ENCODE measurements at places on chromosomes 3 and 15.

DNA sequence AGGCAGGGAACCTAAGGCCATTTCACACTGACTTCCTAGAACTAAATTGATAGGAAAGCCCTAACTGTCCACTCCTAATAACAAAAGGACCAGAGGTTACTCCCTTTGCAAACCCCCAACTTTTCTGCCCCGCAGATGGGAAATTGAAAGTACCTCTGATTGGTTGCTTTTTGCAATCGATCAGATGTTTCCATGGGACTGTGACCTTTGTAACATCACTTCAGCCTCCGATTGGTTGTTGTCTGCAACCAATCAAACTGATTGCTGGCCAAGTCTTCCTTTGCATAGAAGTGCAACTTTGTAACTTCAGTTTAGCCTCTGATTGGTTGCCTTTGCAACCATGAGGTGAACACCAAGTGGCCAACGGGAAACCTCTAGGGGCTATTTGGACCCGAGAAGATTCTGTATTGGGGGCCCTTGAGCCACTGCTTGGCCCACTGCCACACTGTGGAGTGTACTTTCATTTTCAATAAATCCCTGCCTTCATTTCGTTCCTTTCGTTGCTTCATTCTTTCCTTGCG, 11.3 kb upstream of the KNL1 start:
- H3K4me1 ChIP-seq = no peaks in the 10 kb centered on the region
- no peaks in the 10 kb centered on the region for H3K27me3 ChIP-seq
- no peaks in the 10 kb centered on the region for H3K36me3 ChIP-seq
- H3K27ac ChIP-seq = no peak overlapping the region
- DNase-seq = peak; percentile 22

DNA sequence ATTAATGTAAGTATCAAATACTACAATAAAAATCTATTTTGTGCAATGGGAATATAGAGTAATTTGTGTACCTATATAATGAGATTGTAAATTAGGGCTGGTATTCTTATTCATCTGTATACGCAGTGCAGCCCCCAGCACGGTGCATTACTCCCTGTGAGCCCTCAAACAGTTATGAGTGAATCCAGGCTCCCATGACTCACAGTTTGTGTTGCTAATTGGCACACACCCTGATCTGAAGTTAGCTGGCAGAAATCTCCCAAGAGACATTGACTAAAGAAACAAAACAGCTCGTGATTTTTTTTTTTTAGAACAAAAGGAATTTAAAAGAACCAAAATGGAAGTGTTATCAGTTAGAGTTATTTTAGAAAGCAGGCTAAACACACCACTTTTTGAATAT, 15.7 kb downstream of the GK5 start:
- no peak overlapping the region for H3K27ac ChIP-seq
- H3K4me1 ChIP-seq = no peaks in the 10 kb centered on the region
- H3K36me3 ChIP-seq = no peaks in the 10 kb centered on the region
- no peak overlapping the region for H3K4me3 ChIP-seq
- no peak for DNase-seq

DNA sequence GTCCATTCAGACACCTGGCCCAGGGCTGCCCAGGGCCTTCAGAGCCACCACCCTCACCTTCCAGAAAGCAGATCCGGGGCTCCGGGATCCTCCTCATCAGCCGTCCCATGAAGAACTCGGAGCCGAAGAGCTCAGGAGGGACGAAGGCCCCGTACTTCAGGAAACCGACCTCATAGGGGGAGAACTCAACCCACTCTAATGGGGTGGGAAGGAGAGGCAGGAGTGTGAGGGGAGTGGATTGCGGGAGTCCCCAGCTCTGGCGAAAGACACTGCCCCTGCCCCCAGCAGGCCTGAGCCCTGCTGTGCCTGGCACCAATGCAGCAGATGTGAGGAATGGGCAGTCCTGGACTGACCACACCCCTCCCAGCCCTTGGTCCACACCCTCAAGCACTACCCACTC, 22.6 kb downstream of the PLA2G4D start:
- no peak for DNase-seq
- H3K27me3 ChIP-seq = no peaks in the 10 kb centered on the region
- no peak overlapping the region for H3K27ac ChIP-seq
- H3K4me3 ChIP-seq = no peak overlapping the region
- no peaks in the 10 kb centered on the region for H3K36me3 ChIP-seq
- no peaks in the 10 kb centered on the region for H3K4me1 ChIP-seq

DNA sequence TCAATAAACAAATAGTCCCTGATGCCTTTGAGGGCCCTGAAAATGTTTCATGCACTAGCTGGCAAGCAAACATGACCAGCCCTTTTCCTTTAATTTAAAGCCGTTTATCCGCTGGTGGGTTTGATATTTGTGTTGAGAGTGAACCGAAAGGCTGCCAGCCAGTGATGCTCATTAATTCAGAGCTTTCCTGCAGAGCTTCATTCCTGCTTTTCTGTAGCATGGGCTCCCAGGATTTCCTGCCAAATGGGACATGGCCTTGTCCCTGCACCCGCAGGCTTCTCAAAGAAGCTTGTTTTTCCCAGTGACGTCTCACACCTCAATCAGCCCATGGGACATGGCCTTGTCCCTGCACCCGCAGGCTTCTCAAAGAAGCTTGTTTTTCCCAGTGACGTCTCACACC, 219.6 kb downstream of the MTHFS start:
- no peaks in the 10 kb centered on the region for H3K27me3 ChIP-seq
- H3K4me1 ChIP-seq = peaks cover 7% of the 10 kb centered on the region
- H3K36me3 ChIP-seq = no peaks in the 10 kb centered on the region
